Motor neuron (in vitro differentiated cells): ENCODE measurements at places on chromosomes 2 and 18.

- peak; percentile 68 for ATAC-seq
Measured at GRCh38 chr2:211367711-211368110, 811.3 kb downstream of the CPS1 start.

- ATAC-seq: no peak
Measured at GRCh38 chr2:179440642-179441251, 176.1 kb upstream of the SESTD1 start.

GRCh38 chr2:64404002-64404731 is 49.8 kb upstream of the LGALSL start:
- ATAC-seq: peak; percentile 75

- ATAC-seq: no peak
Measured at GRCh38 chr2:45802499-45803138, 151.1 kb downstream of the PRKCE start.

- no peak for ATAC-seq
Measured at GRCh38 chr2:164877169-164877568, 35.5 kb upstream of the COBLL1 start.

GRCh38 chr2:140775411-140775810 is 1355.4 kb downstream of the LRP1B start:
- ATAC-seq: no peak

- ATAC-seq: no peak
Measured at GRCh38 chr18:39105104-39105503, 1539.5 kb upstream of the CELF4 start.
